NCI-H2029 (cell line): ENCODE measurements at places on chromosomes 2 and 18.
A peak's percentile ranks its signal among the peaks of the same experiment; 100 is the strongest.

GRCh38 chr2:45331410-45331786 is 279.7 kb downstream of the SRBD1 start:
- no peak for DNase-seq

DNA sequence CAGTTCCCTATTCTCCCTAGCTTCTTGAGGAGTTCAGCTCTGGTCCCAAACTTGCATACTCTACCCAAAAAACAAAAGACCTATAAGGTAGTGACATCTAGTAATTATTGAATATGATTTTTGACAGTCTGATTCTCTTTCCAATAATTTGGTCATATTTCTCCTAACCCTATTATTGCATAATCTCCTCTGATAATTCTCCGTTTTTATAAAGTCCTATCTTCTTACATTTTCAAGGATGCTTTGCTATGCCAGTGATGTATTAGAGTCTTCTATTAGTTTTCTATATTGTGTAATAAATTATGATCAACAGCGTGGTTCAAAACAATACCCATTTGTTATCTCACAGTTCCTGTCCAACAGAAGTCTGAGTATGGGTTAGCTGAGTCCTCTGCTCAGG is 426.3 kb downstream of the BCL11A start:
- no peak for DNase-seq

DNA sequence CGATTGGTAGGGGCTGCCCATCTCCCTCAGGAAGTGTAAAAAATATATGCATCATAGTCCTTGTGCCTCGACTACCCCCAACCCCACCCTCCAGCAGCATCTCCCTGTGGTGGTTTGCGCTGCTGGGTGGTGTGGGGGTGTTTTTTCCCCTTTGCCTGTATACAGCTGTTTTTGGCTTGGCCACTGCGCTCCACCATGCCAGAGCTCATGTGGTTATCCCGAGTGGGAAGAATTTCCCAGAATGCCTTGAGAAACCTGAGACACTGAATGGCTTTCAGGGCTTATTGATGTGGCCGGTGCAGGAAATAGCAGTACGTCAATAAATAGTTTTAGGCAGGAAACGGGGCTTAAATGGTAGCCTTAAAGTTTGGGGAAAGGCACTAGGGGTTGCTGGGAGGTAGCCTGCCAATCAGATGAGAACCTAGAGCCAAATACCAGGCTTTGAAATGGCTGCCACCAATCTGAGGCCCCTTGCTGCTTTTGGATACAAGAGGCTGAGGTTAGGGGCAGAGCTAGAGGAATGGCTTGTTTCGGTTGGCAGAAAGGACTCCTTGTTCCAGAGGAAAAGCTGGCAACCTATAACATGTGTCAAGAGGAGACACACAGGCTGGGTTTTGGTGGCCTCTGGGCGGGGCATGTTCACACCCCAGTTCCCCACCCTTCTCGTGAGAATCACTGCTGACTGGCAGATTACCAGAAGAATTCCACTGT is 144.1 kb downstream of the SMAD7 start:
- DNase-seq, result no peak

- no peak for DNase-seq
These were observed 264.4 kb downstream of the NEDD4L start for GRCh38 chr18:58308463-58308862.

- no peak for DNase-seq
These were observed 39.9 kb downstream of the ADD2 start for GRCh38 chr2:70728128-70728527.

DNA sequence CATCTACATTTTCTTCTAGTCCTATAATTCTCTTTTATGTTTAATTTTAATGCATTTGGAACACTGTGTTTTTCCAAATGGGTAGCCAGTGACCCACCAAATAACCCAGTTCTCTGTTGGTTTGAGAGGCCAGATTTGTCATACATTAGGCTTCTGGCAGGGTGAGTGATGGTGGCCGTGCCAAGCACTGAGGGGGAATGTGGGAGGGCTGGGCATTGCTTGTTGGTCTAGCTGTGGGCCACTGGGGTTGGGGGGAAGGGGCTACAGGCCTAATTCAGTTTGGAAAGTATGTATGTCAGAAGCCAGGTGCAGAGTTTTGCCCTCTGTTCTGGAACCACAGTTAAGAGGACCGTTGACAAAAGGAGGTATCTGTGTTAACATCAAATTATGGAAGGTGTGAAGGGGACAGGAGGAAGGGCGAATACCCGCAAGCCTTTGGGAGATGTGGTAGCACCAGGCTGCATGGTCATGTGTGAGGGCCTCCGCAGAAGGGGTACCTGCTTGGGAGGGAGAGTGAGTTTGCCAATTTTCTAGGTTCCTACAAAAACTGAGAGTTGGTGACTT is 38.1 kb upstream of the SCLY start:
- DNase-seq, result no peak

GRCh38 chr2:25763575-25763974 is 90.2 kb upstream of the DTNB start:
- no peak for DNase-seq

GRCh38 chr2:204365811-204366210 is 179.5 kb upstream of the PARD3B start:
- no peak for DNase-seq

GRCh38 chr2:157325786-157326185 is at the start of gene ERMN:
Gene ERMN (minus strand): TSS chr2:157325824. CDS start chr2:157325642, 182 bp downstream.
- no peak for DNase-seq

- no peak for DNase-seq
These were observed 6.7 kb upstream of the NEURL3 start for GRCh38 chr2:96511851-96512250.

DNA sequence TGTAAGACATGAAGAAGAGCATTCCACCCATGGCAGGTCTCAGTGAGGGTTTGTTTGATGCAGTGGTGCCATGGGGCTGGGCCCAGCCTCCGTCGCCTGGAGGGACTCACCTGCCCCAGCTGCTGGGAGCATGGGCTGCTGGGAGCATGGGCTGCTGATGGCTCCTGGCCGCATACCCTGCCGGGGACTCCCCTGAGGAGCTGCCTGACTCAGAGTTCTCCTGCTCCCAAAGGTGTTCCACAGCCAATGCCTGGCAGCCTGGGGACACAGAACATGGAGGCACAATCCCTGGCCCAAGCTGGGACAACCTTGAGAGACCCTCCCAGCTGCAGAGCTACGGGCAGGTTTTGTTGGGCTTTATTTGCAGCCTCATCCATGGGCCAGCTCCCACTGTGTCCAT is 108.4 kb downstream of the COPS8 start:
- DNase-seq, result no peak

- DNase-seq, result no peak
These were observed 288.5 kb downstream of the SP3 start for GRCh38 chr2:173676647-173677046.

GRCh38 chr2:26849056-26849999 is 1.4 kb downstream of the DPYSL5 start:
- no peak for DNase-seq

GRCh38 chr2:232455426-232456255 is at the start of gene ALPI:
Gene ALPI (plus strand): TSS chr2:232456153. CDS start chr2:232456200, 47 bp downstream.
- no peak for DNase-seq

- no peak for DNase-seq
These were observed 616.0 kb downstream of the NUP35 start for GRCh38 chr2:183740241-183740640.

GRCh38 chr2:27373567-27373966 is 3.2 kb downstream of the SNX17 start:
- DNase-seq, result no peak

DNA sequence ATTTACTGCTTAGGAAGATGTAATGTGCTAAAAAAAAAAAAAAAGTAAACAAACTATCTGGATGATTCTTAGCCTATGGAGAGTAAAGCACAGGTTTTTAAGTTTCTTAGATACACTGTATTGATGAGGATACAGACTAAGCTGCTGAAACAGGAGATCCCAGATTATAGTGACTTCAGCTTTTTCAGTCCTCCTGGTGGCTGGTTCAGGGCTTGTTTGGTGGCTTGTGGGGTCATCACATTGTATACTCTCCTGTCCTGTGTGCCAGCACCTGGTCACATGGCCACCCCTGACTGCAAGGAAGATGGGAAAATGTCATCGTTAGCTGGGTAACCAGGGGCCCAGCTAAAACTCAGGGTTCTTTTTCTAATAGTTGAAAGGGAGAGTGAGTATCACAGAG is 31.4 kb downstream of the RAB31 start:
- no peak for DNase-seq

GRCh38 chr2:128624956-128625355 is 306.3 kb upstream of the HS6ST1 start:
- DNase-seq, result no peak

- DNase-seq, result no peak
These were observed 272.6 kb downstream of the ARHGAP15 start for GRCh38 chr2:143401861-143402260.

DNA sequence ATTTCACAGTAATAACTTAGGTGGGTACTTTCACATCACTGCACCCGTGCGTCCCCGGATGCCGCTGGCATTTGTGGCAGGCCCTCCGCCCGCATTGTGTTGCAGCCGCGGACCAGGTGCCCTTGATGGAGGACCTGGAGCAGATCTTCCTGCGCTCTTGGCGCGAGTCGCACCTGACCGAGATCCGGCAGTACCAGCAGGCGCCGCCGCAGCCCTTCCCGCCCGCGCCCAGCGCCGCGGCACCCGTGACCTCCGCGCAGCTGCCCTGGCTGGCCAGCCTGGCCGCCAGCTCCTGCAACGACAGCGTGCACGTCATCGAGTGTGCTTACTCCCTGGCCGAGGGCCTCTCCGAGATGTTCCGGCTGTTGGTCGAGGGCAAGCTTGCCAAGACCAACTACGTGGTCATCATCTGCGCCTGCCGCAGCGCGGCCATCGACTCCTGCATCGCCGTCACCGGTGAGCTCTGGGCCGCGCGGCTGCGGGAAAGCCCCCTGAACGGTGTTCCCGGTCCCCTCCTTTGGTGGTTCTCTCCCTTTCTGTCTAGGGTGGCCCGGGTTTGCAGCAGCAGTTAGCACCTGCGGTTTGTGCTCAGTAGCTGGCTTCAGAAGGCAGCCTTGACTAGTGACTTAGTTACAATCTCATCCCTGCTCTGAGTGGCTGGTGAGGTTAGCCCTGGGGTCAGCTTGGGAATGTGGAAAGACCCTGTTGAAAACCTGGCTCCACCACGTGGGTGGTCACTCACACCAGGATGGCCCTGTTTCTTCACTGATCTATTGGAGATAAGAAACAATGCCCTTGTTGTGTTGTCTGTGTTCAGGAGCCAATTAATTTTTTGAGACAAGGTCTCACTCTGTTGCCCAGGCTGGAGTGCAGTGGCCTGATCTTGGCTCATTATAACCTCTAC is 59.1 kb downstream of the GREB1 start:
- no peak for DNase-seq

DNA sequence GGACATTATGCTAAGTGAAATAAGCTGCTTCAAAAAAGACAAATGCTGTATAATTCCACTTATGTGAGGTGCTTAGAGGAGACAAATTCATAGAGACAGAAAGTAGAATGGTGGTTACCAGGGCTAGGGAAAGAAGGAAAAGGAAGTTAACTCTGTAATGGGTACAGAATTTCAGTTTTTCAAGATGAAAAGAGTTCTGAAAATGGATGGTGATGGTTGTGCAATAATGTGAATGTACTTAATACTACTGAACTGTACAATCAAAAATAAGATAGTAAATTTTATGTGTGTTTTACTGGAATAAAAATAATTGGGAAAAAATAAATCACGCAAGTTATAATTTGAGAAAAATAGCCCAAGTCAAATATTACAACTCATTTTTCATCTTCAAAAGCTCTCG is 27.5 kb downstream of the ARHGAP25 start:
- DNase-seq, result no peak

DNA sequence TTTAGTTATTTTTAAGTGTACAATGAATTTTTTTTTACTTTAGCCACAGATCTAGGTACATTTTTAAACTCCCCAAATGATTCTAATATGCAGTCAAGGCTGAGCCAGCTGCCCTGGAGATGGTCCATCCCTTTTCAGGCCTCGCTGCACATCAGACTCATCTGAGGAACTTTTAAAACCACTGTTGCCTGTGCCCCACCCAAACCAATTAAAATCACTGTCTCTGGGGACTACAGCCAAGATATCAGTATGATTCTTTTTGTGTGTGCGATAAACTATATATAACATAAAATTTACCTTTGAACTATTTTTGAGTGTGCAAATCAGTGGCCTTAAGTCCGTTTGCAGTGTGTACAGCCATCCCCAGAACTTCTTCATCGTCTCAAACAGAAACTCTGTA is 9.1 kb upstream of the MALT1 start:
- no peak for DNase-seq

- peak; percentile 84 for DNase-seq
These were observed 102.2 kb downstream of the INSIG2 start for GRCh38 chr2:118190474-118190873.

DNA sequence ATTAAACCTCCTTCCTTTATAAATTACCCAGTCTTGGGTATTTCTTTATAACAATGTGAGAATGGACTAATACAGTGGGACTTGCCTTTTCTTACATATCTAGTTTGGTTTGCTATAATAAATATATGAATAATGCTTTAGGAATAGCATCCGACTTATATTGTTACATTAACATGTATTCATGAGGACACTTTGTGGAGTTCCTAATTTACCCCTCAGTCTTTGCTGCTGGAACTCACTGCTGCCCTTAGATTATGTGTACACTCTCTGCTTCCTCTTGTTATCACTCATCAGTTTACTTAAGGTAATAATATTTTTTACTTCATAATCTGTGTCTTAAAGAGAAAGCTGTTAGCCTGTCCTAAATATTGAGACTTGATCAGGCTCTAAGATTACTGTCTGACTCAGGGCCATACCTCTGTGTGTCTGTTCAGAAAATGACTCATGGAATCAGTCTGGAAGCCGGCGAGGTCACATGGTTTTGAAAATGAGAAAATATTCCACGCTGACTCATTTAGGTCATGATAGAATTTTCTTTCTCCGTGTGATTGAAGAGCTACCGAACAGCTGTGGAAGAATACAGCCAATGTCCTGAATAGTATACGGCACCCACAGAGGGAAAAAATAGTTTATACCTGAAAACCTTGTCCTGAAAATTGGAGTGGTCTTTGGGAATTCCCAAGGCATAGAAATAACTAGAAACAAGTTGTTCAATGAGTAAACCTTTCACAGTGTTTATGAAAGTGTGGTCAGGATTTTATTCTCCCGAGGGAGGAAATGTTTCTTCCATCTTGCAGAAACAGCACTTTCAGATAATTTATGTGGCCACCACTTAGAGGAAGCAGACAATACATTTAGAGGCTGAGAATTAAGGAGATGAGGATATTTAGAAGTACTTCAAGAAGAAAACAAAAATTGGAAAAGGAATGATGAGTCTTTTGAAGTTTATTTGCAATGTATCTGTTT is 156.4 kb downstream of the DSEL start:
- no peak for DNase-seq

- no peak for DNase-seq
These were observed 479.9 kb upstream of the TNP1 start for GRCh38 chr2:217339753-217340152.

DNA sequence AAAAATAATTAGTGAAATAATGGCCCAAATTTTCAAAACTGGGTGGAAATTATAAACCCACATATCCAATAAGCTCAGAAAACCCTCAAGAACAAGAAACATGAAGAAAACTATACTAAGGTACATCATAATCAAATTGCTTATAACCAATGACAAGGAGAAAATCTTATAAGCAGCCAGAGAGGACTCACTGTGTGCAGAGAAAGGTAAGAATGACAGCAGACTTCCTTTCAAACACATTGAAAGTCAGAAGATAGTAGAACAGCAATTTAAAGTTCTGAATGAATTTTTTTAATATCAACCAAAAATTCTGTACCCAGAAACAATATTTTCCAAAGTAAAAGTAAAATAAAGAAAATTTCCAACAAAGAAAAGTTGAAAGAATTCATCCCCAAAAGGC is 197.7 kb upstream of the RAB12 start:
- no peak for DNase-seq
